Immature natural killer cell (primary cell): ENCODE measurements at places on chromosomes 3 and 15.

DNA sequence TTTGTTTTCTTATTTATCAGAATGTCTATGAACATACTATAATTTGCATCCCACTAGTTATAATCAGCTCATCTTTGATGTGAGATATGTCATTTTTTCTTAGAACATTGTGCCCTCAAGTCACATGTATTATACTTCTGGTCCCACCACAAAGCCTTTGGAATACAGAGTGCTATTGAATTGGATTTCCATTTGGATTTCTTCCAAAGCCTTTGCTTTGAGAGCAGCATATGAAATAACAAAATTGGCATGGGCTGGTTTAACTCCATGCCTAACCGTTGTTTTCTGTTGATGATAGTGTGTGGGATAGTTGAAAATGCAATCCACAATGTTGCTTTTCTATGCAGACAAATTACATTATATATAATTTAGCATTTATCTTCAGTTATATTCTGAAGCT, 284.5 kb upstream of the PLSCR5 start:
- DNase-seq: no peak

GRCh38 chr3:114973536-114973935, 173.6 kb downstream of the ZBTB20 start:
- DNase-seq: no peak

DNA sequence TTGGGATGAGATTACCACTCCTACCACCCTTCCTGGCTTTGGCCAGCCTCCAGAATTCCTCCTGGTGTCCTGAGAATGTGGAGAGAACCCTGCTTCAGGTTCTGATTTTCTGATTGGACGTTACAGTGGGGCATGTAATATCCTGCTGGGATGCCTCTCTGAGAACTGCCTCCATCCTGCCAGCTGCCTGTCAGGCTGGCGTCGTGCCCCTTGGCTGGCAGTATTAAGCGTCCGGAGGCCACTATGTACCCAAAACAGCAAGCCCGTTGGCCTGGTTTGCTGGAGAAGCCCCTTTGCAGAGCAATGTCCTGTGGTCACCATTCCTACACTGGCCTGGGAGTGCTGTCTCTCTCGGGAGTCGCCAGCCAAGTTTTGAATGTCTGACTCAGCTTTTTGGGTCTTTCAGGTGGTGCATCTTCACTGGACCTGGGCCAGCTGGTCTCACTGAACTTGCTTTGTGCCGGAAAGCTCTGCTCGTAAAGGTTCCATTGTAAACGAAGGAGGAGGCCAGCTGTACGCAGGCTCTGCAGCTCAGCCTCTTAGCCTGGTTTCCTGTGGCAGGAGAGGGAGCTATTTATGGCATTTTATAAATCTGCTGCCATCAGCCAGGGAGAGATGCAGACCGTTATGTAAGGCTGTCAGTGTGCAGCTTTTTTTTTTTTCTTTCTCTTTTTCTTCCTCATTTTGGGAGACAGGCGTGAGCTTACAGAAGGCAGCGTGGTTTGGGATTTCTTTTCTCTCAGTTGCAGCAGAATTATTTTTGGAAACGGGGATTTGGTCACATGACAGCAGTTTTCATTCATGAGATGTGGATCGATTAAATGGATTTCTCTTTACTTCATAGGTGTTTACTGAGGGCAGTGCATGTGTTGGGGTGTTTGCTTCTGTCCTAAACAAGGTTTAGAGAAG, 19.0 kb upstream of the TRAK1 start:
- DNase-seq: no peak

DNA sequence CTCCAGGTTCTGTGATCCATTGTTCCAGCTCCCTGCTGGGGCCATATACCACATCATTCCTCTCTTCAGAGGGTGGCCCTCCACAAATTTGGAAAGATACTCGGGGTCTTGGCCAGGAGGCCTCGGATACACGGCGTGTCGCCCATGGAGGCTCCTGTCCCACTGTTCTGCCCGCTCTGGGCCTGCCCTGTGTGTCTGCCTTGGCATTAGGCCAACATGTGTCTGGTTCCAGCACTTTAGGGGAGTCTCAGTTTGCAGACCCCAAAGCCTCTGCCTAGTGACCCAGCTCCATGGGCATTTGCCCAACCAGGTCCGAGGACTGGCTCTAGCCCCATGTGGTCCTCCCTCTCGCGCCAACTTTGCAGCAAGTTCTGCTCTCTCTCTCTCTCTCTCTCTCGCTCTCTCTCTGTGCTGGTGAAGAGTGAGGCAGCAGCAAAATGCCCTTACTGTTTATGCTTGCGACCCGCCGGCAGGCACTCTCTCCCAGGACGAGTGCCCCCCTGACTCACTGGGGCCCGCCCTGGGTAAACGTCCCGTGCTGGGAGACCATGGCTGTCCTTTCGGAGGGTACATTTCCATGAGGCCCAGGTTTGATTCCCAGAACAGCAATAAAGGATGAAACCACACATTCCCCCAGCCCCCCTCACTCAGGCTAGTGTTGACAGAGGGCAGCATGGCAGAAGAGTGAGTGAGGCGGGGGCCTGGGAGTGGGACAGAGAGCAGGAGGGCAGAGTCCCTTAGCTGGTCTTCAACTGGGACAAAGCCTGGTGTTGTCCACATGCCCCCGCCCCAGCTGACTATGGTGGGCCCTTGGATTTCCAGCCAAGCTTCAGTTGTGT, 77.9 kb downstream of the ISG20 start:
- no peak for DNase-seq

- no peak for DNase-seq
These were observed 68.4 kb downstream of the TLE3 start for GRCh38 chr15:70029297-70029701.

- DNase-seq: no peak
These were observed 20.1 kb downstream of the USP13 start for GRCh38 chr3:179672918-179673317.

- DNase-seq: no peak
These were observed 38.8 kb downstream of the NBEAL2 start for GRCh38 chr3:47018269-47018611.
